ENCODE measurements at places on chromosomes 11 and 22.

- DNase-seq, result no peak
Observed at GRCh38 chr11:79400717-79401330, 40.0 kb downstream of the TENM4 start.

DNA sequence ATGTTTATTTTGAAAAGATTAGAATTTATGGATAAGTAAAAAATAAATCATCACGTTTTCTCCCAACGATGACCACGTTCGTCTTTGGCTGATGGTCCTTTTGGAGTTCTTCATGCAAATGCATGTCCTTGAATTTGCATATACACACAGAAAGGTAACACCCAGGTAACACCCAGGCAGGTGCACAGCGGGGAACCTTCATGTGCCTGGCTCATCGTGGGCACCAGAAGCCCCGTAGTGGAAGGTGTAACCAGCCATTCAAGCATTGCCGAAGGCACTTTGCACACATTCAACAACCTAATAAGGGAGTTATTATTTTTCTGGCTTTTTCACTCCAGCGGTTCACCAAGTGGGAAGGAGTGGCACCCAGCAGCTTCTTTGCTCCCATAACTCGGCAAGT, 404.6 kb downstream of the TBC1D22A start:
- no peak for DNase-seq

DNA sequence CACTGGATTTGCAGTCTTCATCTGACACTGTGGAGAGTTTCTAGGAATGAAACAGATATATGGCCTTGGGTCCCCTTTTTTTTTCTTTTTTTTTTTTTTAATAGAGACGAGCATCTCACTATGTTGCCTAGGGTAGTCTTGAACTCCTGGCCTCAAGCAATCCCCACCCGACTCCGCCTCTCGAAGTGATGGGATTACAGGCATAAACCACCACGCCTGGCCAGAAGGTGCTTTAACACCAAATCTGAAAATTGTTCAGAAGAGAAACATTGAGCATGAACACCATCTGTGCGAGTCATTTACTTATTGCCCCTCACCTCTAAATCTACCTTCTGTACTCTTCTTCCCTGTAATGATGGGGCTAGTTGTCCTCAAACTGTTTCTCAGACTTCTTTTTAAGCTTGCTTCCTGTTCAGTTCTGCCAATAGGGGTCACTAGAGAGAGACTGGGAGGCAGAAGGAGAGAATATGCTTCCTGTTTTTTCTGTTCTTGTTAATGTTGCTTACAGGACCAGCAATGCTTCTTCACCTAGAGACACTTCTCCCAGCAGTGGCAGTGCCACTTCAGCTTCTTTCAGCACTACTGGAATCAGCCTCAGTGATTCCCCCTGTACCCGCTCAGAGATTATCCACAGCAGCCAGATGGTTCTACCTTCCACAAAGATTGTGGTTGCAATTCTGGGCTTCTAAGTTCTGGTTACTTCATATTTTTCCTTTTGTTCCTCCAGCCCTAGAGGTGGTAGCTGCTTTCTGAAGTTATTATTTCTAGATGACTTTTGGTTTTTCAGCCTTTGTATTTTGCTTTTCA, 20.8 kb upstream of the ZBED5 start:
- no peak for DNase-seq

- DNase-seq, result no peak
Observed at GRCh38 chr11:73360743-73361369, 15.3 kb upstream of the RELT start.

DNA sequence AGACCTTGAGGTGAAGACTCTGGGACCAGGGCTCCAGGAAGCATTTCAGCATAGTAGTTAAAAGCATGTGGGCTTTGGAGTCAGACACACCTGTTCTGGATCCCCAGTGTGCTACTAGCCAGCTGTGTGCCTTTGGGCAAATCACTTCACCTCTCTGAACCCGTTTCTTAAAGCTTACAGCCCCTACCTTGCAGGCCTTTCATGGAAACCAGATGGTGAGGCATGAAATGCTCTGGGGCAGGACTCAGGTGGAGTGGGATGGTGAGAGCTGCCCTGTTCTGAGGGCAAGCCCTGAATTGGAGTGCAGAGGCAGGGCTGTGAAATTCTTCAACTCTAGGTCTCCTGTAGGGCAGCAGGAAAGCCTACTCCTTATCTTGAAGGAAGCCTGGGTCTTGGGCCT, 10.5 kb downstream of the UCP2 start:
- DNase-seq, result no peak

- no peak for DNase-seq
Observed at GRCh38 chr11:114077482-114078305, 18.2 kb downstream of the ZBTB16 start.

DNA sequence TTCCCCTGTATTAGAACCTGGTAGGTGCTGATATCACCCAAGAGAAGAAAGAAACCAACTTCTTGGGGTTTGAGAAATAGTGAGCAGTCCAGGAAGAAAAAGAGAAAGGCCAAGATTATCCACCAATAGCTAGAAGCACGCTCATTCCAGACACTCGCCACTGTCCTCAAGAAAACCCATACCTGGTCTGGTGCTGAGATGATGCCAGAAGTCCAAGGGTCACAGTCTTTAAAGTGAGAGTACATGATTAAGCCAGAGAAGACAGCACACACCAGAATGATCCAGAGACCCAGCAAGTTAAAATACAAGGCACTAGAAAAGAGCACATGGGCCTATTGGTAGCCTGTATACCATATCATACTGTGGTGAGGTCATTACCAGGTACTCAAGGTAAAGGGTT, 23.6 kb downstream of the SLC5A12 start:
- no peak for DNase-seq

Data from NCI-H1930 (cell line).